ENCODE measurements at places on chromosomes 12 and 14.

DNA sequence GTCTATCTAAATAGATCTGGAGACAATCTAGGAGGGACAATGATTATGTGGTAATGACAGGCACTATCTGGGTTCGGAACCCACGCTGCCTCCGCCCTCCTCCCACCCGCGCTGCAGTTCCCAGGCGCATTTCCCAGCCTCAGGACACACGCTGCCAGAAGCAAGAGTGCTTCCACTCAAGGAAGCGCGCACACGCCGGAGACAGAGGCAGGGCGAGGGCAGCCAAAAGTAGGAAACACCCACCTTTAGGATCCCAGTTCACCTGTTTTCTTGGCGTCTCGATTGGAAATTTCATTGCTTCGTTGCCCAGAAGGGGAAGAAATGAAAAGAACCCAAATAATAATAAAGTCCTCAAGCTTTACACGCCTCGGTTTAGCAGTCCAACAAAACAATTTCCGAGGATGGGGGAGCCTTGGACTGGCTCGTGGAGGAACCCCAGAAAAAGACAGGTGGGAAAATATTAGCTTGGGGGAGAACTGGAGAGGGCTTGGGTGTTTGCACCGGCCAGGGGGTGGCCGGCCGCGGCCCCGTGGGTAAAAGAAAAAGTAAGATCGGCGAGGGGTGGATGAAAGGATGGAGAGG, 474 bp downstream of the KCNK10 start:
- DNase-seq = no peak

DNA sequence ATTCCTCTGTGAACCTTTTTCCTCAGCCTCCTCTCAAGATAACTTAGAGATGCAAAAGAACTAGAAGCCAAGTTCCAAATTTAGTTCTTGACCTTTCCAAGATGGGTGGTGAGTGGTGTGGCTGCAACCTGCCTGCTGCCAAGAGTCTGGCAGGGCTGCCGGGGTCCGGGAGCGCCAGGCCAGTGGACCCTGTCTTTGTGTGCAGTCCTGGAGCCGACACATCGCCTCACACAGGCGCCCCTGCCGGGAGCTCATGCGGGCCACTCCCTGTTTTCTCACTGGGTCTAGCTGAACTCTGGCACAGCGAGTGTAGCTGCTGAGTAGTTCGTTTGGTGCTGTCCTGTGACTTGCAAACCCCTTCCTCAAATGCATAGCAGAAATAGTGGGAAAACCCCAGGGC, 84.9 kb downstream of the CACNA1C start:
- no peak for DNase-seq

DNA sequence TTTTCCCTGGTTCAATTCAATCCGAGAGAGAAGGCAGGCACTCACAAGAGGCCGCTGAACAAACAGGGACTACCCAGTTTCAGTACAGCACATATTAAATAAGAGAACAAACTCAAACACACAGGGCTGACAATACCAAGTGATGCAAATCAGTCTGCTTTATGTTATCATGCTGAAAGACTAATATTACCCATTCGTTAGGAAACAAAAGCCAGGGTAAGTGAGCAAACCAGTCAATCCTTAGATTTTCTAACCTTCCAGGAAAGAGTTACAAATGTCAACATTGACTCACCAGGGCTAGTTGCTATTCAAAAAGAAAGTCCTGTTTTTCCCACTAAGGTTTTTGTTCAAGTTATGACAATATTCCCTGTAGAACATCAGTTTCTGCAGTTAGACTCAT, 246.2 kb downstream of the C12orf42 start:
- no peak for DNase-seq

DNA sequence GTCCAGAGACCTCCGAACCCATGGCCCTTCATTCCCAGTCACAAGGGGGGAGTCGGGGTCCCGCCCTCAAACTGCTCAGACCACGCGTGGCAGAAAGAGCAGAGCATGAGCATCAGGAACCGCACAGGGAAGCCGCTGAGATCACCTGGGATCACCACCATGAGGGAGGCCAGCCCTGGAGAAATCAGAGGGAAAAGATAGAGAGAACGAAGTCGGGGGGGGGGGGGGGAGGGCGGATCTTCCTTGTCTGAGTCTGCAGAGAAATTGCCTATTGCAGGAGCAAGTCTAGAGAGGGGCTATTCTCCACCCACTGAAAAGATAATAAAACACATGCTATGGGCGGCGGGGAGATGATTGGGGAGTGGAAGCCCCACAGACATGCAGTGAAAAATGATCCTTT, 884 bp upstream of the TMEM132C start:
- DNase-seq = no peak

DNA sequence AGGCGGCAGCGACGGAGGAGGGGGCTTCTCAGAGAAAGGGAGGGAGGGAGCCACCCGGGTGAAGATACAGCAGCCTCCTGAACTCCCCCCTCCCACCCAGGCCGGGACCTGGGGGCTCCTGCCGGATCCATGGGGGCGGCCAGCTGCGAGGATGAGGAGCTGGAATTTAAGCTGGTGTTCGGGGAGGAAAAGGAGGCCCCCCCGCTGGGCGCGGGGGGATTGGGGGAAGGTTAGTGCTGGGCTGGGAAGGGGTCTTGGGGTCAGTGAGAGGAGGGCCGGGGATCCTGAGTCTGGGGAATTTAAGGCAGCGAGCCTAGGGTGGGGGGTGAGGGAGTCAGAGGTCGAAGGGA, 203 bp downstream of the NFATC4 start:
- no peak for DNase-seq

DNA sequence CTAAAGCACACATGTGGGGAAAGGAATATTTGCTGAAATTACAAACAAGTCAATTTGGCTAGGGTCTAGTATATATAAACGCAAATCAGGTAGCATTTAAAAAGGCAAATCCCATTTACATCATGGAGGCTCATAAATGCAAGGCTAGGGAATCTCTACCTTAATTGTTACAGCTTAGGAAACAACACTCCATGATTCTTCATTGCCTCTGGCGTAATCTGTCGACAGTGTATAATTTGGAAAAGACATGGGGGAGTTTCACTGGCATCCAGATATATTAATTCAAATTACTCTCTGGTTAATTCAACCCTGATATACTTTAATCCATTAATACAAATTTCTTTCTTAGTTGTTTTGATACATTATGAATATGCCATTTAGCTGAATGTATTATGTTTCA, 1630.2 kb upstream of the FLRT2 start:
- DNase-seq = no peak

Measured in RCC 7860 (cell line).